ENCODE measurements at places on chromosomes 12 and 14.
A peak's percentile ranks its signal among the peaks of the same experiment; 100 is the strongest.

DNA sequence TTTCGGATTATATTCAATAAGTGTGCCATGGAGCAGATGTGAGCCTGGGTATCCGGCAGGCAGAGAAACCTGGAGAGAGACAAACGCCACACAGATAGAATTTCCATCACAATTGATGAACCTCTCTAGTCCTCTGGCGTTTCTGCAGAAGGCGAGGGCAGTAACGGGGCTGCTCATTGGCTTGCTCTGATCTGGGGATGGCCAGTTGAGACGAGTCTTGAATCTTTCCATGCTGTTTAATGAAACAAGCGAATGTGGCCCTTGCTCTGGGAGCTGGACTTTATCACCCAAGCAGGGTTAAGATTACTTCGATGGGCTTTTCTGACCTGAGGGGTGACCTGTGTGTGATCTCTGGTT lies 42.4 kb upstream of the CLMN start:
- peak; percentile 2 for DNase-seq

DNA sequence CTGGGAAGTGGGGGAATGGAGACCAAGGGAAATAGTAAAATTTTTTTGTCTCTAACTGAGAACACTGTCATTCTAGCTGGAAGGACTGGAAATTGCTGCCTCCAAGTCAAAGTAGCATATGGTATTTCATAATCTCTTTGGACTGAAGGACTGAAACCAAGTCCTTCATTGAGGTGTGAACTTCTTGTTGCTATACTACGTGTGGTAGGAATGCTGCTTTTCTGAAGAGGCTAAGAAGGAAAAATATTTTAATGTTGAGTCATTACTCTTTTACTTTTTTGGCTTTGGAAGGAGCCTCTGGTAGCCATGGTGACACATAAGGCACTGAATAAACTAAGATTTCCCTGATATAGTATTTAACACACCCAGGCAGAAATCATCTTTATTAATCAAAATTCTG lies 465.4 kb downstream of the NPAS3 start:
- DNase-seq, result no peak

DNA sequence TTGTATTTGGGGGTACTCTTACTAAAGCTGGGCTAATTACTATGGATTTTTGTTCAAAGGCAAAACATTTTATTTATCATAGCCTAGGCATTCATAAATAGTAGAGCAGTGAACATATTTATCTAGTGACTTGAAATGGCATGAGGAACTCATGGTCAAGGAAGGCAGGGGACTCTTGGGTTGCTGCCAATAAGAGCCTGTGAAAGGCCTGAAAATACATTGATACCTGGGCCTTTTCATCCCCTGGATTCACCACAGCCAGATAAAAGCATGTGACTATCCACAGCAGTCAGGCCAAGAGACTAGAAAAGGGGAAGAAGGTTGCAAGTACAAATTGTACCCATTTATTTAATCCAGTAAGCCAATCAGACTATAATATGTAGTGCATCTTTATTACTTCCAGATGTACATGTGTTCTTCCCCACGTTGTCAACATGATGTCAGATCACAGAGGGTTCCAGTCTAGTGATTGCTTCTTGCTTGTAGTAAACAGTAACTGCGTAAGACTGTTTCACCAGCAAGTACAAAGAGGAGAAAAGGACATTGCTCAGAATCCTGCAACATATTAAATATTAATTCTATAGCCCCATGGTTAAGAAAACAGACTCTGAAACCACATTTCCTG lies 409.7 kb downstream of the NOVA1 start:
- no peak for DNase-seq

GRCh38 chr12:25689996-25690501 lies 137.0 kb upstream of the LMNTD1 start:
- peak; percentile 84 for DNase-seq

DNA sequence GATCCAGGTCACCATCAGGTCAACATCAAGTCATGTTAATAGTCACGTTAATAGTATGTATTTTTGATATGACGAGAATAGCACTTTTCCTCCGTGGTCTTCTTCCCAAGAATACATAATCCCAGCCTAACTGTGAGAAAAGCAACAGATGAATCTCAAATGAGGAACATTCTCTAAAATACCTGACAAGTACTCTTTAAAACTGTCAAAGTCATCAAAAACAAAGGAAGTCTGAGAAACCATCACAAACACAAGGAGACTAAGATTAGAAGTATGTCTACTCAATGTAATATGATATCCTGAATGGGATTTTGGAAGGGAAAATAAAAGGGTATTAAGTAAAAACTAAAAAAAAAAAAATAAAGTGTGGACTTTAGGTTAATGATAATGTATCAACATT lies 36.8 kb upstream of the GLIPR1 start:
- DNase-seq, result no peak

- DNase-seq, result no peak
Measured at GRCh38 chr14:52279408-52279807, 11.9 kb downstream of the PTGDR start.

DNA sequence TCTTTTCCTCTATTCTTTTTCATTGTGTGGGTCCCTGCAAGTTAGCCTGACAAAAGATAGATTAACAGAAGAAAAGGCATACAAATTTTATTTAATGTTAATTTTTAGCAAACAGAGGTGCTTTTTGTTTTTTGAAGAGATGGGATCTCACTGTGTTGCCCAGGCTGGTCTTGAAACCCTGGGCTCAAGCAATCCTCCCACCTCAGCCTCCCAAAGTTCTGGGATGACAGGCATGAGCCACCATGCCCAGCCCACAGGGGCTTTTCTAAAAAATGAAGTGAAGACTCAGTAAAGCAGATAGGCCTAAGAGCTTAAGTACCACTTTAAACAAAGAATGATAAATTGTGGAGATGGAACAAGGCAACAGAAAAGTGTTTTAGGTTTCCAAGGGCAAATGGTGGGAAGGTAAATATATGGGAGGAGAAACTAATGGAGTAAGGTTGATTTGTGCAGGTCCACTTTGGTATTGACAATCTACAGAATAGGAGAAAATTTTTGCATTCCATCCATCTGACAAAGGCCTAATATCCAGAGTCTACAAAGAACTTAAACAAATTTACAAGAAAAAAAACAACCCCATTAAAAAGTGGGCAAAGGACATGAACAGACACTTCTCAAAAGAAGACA lies 18.6 kb upstream of the EEA1 start:
- no peak for DNase-seq

DNA sequence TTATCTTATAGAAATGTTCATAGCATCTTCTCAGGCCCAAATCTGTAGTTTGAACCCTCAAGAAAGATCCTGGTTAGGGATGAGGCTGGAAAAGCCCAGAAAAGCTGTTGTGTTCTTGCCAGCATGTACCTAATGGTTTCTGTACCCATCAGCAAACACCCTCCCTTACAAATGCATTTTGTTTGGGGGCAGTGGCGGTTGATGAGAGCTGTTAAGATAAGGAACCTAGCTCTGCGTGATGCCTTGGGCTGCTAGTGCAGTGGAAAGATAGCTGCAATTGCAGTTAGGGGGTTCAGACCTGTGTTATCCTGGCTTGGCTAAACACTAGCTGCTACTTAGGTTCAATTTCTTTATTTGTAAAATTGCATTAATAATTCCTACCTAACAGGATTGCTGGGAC lies 3.6 kb downstream of the TPH2 start:
- no peak for DNase-seq

GRCh38 chr14:90531497-90531896 lies 134.7 kb downstream of the CALM1 start:
- no peak for DNase-seq

- DNase-seq, result no peak
Measured at GRCh38 chr12:130945786-130946492, 7.8 kb upstream of the ADGRD1 start.

- no peak for DNase-seq
Measured at GRCh38 chr12:46107591-46107990, 117.2 kb upstream of the SCAF11 start.

GRCh38 chr12:24134092-24134491 lies 184.6 kb upstream of the SOX5 start:
- no peak for DNase-seq

GRCh38 chr12:109710205-109710746 lies 3.3 kb upstream of the FAM222A start:
- no peak for DNase-seq

DNA sequence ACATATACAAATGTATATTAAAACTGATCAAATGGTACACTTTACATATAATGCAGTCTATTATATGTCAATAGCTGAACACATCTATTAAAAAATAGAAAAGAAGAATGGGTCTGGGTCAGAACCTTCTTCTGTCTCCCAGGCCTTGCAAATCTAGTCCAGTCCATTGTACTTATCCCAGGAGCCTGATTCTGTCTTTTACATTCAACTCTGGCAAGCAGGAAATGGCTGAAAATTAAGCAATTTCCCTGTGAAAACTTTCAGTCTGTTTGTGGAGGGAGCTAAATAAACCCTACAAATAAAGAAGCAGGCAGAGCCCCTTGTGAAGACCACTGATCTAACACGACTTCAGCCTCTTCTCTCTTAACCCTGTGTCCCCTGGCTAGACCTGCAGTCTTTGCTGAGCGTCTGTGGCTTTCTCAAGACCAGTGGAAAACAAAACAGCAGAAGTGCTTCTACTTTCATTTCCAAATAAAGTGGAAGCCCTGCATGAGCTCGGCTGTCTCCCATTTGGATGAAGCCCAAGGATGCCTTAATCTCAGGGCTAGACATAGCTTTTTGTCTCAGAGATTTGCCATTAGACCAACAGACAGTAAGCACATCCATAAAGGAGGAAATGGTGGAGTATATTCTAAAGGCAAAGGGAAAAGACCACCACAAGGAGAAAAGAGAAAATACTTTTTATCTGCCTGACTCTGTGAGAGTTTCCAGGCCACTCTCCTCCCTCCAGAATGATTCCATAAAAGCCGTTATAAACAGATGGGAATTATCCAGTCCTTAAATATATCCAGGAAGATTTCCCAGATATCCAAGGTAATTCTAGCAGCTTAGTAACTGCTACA lies 48.2 kb downstream of the CRACR2A start:
- no peak for DNase-seq

GRCh38 chr12:52900166-52900895 lies 4.5 kb downstream of the KRT8 start:
- no peak for DNase-seq

GRCh38 chr12:56591126-56591525 lies 39.0 kb downstream of the BAZ2A start:
- DNase-seq, result no peak

GRCh38 chr12:89618113-89618862 lies 90.3 kb downstream of the ATP2B1 start:
- no peak for DNase-seq

- DNase-seq, result peak; percentile 14
Measured at GRCh38 chr12:104340177-104340576, 36.6 kb downstream of the EID3 start.

GRCh38 chr12:24293549-24293948 lies 344.1 kb upstream of the SOX5 start:
- no peak for DNase-seq

DNA sequence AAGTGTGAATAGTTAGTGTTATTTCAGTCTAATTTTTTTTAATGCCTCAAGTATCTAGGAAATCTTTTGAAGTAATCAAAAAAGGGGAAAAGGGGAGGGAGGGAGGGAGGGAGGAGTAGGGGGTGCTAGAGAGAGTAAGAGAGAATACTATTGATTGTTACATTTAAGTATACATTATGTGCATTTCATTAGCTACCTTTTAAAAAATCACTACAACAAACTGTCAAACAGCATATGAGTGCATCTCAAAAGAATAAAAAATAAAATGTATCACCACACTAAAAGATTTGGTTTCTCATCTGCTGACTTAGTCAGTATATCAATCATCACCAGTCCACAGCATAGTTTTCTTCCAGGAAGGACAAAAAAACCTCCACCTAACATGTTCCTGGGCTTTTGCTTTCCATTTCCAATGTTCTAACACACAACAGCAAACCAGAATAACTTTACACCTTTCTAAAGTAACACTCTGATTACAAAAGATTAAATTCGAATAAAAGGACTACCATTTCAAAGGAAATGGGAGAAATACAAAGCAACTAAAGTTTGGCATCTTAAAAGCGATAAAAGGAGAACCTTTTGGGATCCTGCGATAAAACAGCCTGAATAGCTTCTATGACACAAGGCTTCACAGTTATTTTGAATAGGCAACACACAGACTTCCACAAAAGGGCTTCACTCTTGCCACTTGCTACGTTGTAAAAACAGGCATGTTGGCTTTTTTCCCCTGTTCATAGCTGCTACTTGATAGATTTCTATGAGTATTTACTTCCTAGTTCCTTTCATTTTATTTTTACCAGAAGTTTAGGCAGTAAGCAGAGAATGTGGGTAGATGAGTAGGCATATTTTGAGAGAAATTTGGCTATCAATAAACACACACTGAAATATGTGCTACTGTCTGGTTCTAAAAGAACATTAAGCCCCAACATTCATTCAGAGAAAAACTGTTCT lies 160.9 kb downstream of the EPS8 start:
- DNase-seq, result peak; percentile 43

GRCh38 chr14:57029620-57030253 lies 219.5 kb upstream of the OTX2 start:
- DNase-seq, result peak; percentile 22

DNA sequence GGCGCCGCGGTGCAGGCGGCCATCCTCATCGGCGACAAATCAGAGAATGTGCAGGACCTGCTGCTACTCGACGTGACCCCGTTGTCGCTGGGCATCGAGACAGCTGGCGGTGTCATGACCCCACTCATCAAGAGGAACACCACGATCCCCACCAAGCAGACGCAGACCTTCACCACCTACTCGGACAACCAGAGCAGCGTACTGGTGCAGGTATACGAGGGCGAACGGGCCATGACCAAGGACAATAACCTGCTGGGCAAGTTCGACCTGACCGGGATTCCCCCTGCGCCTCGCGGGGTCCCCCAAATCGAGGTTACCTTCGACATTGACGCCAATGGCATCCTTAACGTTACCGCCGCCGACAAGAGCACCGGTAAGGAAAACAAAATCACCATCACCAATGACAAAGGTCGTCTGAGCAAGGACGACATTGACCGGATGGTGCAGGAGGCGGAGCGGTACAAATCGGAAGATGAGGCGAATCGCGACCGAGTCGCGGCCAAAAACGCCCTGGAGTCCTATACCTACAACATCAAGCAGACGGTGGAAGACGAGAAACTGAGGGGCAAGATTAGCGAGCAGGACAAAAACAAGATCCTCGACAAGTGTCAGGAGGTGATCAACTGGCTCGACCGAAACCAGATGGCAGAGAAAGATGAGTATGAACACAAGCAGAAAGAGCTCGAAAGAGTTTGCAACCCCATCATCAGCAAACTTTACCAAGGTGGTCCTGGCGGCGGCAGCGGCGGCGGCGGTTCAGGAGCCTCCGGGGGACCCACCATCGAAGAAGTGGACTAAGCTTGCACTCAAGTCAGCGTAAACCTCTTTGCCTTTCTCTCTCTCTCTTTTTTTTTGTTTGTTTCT lies 1.7 kb downstream of the HSPA2 start:
- DNase-seq, result peak; percentile 17

GRCh38 chr12:3673981-3674708 lies 78.8 kb downstream of the CRACR2A start:
- no peak for DNase-seq

GRCh38 chr12:95298916-95299315 lies 81.3 kb downstream of the VEZT start:
- no peak for DNase-seq
